ENCODE measurements at places on chromosomes 2 and 18. TPM values are rescaled to one million over a fixed set of nuclear protein-coding genes. Genes with fewer than 3 reads are reported as not detected.
A peak's percentile ranks its signal among the peaks of the same experiment; 100 is the strongest.

Gene GALNT5
- total RNA-seq: 0.14 TPM

GRCh38 chr18:80196528-80197320, 50.6 kb downstream of the PARD6G start:
- DNase-seq: peak; percentile 59

GRCh38 chr2:226426292-226426736, 373.3 kb downstream of the IRS1 start:
- no peak for DNase-seq

DNA sequence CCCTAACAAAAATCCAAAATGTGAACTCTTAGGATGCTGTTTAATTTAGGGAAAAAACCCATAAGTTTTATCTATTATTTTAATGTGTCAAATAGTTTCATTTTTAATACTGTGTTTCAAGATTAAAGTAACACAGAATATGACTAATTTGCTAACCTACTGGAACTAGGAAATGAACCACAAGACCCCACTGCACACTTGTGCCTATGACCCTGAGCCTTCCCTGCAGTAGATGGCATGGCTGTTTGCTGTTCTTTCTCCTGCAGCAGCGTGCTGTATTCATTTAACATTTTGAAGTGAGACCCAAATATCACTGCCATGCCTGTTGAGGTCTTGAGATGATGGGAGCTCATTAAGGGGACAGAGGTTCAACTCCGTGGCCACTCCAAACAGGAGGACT, 565.2 kb upstream of the NRP2 start:
- no peak for DNase-seq

DNA sequence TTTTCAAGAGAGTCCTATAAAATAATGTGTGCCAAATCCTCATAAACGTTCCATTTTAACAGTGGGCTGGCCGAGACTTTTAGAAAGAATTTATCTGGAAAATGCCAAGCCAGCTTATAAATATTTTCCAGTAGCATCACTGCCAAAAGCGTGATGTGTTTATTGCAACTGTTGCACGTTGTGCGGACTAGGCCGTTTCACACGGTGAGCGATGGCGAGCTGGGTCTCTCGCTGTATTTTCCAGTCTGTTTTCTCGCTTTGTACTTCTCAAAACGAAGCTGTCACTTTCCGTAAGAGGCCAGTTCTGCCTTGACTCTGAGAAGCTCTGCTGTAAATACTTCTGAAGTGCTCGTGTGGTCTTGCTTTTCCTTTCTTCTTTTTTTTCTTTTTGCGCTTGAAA, 65.0 kb upstream of the ZNF236 start:
- DNase-seq: no peak

- no peak for DNase-seq
Measured at GRCh38 chr2:238286987-238287736, 1.2 kb downstream of the PER2 start.

DNA sequence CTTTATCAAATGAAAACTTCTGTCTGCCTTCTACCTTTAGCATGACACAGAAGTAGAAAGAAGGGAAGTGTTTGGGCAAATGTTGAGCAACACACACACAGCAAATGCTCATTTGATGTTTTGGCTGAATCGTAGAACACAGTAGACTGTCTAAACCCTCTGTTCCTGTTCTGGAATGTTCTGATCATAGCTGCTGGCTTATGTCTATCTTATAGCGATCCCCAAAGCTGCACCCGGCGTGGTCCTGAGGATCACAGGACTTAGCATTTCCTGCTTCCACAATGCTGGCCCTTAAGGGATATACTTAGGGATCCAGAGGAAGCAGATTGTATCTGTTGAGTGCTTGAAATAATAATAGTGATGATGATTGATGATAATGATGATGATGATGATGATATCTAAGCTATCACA, 15.2 kb downstream of the GNLY start:
- no peak for DNase-seq

DNA sequence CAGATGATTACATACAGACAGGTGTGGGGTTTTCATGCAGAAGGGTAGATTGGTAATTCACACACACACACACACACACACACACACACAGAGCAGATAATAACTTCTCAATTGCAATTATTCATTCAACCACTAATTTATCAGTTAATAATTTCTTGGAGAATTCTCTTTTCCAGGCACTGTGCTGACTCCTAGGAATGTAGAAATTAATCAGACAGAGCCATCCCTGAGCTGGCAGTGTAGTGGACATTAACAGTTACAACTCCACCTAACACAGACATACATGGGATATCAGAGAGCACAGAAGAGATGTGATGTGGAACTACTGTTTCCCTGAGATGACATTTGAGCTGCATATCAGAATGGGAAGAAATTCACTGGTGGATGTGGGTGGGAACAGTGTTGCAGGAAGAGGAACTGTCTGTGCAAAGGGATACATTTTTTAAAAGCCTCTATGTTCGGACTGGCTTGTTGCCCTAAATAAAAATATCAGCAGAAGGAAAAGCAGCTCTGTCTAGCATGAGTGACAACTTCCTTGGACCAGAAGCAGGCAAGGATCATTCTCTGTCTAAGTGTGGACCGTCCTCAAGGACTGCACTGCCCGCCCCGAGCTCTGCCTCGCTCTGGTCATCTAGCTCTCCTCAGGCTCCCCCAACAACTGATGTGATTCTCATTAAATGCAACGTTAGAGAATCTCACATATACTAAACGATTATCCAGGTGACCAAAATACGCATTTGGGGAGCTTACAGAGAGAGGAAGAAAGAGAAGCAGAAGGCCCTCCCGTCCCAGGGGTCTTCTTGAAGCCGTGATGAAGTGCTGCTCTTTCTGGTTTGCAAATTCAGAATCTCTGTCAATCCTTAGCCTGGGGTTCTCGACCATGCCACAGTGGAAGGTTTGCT, 173.4 kb upstream of the TRIB2 start:
- DNase-seq: no peak
